ENCODE measurements at places on chromosomes 2 and 18.

- DNase-seq: no peak
Observed at GRCh38 chr2:54687595-54688152, 35.8 kb upstream of the EML6 start.

GRCh38 chr2:24930768-24931167, 10.7 kb upstream of the ADCY3 start:
- DNase-seq: no peak

GRCh38 chr2:110874453-110875383, 142.3 kb downstream of the ACOXL start:
- DNase-seq: no peak

DNA sequence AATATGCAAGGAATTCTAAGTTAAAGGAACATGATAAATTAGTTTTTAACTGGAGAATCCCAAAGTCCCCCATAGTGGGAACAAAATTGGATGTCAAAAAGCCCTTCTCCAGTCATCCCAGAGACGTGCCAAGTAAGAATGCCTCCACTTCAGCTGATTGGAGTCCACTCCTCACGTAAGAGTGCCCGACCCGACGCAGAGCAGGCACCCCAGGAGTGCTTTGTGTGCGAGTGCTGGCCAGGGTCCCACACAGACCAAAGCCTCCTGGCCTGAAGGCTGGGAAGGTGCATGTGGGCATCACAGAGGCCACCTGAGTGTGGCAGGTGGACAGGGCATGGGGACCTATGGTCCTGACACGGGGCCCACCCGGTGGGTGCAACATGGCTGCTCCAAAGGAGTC, 183.5 kb downstream of the GLI2 start:
- no peak for DNase-seq

DNA sequence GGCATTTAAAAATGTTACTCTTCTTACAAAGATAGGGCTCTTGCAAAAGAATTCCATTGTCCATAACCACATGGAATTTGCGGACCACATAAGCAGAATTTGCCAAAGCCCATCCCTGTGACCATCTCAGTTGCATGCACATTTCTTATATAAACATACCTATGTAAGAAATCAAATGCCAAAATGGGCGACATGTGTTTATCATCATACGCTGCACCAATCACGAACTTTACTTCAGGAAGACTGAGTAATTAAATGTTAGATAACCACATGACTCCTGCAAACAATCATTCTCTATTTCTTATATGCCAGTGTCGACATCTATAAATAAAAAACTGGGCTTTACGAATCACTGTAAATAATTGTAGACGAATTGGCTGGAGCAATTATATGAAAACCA, 186.1 kb upstream of the RBMS1 start:
- no peak for DNase-seq

- DNase-seq: no peak
Observed at GRCh38 chr18:79805211-79805887, 7.6 kb downstream of the KCNG2 start.

DNA sequence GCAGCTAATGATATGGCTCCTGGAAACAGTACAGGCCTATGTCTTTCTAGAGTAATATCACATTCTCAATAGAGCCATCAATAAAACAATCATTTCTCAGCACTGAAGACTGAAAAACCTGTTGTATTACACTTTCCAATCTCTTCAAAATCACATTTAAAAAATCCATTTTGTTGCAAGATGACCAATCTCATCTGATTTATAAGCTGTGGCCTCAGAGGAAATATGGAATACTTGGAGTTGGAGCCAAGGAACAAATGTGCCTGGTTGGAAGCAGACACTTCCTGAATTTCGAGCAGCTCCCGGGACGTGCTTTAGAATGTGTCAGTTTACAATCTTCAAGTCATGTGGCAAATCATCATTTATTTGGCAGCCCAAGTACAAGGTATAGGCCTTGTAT, 114.5 kb downstream of the ADCYAP1 start:
- no peak for DNase-seq

DNA sequence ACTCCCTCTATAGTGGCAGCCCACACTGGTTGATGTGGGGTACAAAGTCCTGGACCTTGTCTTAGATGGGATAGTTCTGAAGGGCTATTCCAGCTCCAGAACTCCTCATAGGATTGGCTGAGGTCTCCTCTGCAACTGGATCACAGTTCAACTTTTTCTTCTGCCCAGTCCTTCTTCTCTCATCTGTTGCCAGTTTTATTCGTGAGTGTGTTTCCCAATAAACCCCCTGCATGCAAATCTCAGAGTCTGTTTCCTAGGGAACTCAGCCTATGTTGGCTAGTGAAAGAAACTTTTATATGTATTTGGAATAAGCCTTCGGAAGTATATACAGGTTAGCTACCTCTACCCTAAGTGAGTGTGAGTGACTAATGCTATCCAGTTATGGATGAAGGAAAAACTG, 823.4 kb downstream of the SLC4A3 start:
- DNase-seq: no peak

DNA sequence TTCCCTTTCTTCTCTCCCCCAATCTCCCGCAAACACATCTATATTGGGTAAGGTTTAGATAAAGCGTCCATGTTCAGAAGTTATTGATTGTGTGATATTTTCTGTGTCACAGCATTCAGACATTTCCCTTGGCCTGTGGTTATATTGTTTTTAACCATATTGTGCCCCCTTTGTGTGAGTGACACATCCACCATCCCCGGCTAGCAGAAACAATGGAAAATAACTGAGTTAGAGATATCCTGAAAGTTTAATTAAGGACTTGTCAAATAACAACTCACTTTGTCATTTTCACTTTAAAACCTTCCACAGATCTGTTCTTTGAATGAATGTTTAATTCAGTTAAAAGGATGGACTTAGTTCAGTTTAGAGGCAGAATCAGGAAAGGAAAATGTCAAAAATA, 151.0 kb downstream of the KCNJ3 start:
- no peak for DNase-seq

DNA sequence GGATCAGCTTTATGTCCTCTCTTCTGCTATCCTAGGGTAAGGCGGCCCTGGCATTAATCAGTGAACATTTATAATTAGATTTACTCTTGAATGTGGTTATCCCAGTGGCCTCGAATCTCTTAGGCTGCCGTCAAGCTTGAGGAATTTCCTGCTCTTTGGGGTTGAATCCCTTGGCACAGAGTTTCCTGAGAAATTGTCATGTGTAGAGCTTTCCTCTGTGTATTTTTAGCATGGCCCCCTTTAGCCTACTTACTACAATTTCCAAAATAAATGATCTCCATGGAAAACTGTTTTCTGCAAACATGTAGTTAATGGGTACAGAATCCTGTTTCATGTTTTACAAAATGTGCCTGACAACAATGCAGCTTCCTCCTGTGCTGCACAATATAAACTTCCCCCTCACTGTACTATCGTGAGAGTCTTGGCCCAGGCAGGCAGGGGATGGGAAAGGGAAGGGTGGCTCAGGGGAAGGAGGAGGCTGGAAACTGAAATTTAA, 18.1 kb downstream of the NCAPH start:
- no peak for DNase-seq

GRCh38 chr2:28801726-28802125, 8.9 kb upstream of the SPDYA start:
- DNase-seq: no peak

DNA sequence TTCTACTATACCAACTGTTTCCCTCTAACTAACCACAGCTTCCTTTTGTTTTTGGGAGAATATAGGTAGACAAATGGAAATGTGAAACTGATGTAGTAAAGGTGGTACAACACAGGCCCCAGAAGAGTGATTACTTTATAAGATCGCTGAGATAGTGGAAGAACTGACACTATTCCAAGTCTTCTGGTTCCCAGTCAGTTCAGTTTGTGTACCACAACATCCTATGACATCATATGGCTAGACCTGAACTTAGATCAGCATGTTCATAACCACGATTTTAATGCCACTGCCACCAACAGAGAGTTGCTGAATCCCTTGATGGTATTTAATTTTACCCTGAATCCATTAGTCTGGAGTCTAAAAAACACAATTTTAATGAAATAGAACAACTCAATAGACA, 328.9 kb downstream of the GPD2 start:
- no peak for DNase-seq

- no peak for DNase-seq
Observed at GRCh38 chr2:225464346-225465025, 65.0 kb downstream of the NYAP2 start.

DNA sequence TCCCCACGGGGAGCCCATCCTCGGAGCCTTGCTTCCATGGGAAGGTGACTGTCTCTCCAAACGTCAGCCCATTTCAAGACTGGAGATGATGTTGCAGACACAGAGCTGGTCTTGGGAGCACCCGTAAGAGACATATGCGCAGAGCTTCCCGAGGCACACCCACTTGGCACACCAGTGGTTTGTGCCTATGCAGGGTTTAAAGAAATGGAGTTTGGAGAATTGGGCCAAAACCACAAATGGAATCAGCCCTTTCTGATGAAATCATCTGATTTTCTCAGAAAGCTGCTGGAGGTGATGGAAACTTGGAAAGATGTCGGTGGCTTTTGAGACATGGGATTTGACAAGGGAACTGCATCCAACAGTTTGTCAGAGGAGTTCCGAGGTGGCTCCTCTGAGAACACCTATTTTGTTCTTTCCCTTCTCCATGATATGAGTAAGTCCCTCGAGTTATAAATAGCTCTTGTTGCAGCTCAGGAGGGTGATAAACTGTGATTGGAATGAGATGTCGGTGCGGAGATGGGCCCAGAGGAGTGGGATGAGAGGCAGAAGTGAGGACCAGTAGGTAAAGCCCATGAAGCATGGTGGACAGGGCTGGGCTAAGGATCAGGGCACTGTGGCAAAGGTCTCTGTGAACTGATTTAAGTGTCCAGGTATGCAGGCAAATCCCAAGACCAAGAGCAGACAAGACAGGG, 225.7 kb downstream of the ACKR3 start:
- DNase-seq: no peak

DNA sequence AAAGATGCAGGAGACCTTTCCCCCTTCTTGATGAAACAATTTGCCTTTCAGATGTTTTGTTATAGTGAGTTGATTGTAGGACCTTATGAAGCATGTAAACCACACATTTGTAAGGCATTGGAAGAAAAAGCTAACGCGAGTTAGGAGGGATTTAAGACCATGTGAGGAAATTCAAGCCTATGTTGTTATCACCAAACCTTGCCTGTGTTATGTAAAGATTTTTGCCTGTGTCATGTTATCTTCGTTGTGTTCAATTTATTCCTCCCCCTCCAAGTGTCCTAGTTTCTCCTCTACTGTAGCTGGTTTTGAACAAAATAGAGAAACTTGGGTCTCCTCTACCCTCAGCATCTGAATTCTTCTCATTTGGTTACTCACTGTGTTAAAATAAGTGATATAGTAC, 173.0 kb downstream of the NEDD4L start:
- DNase-seq: no peak

GRCh38 chr2:47799031-47799609, 16.2 kb downstream of the MSH6 start:
- DNase-seq: no peak

- DNase-seq: peak; percentile 52
Observed at GRCh38 chr2:239293775-239294430, 106.9 kb downstream of the HDAC4 start.

GRCh38 chr18:70195852-70196434, 9.5 kb downstream of the RTTN start:
- DNase-seq: no peak

GRCh38 chr2:152406119-152406835, 71.3 kb downstream of the FMNL2 start:
- DNase-seq: no peak

DNA sequence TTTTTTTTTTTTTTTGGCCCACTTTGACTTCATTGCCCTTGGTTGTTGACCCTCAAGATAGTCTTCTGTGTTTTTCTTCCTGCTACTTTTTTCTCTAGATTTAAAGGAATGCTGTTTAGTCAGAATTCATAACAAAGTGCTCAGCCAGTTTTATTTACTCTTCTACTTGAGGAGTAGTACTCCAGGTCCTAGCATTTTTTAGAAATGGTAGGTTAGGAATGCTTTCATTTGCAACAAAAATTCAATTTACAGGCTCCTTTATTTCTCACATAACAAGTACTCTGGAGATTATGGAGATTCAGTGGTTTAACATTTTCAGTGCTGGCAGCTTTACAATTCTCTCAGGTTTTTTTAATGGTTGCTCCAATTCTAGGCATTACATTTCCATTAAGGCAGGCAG, 58.2 kb downstream of the KIAA1328 start:
- DNase-seq: no peak

GRCh38 chr18:25113566-25113965, 238.4 kb downstream of the ZNF521 start:
- DNase-seq: no peak

- DNase-seq: no peak
Observed at GRCh38 chr2:216858312-216858711, 1.6 kb downstream of the TNP1 start.

DNA sequence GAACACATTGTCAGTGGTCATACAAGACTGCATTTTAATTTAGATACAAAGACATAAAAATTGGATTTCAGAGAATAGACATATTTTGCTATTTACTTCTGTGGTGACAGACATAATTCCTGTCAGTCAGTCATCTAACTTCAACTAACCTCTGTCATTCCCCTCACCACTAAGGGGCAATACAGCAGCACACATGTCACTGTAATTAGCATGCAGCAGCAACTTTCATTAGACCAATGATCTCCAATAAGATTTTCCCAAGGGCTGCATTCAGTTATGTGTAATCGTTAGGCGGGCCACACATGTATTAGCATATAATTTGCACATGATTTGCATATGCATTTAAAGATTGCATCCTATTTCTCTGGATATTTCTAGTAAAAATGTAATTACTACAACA, 624.5 kb downstream of the NR4A2 start:
- no peak for DNase-seq

DNA sequence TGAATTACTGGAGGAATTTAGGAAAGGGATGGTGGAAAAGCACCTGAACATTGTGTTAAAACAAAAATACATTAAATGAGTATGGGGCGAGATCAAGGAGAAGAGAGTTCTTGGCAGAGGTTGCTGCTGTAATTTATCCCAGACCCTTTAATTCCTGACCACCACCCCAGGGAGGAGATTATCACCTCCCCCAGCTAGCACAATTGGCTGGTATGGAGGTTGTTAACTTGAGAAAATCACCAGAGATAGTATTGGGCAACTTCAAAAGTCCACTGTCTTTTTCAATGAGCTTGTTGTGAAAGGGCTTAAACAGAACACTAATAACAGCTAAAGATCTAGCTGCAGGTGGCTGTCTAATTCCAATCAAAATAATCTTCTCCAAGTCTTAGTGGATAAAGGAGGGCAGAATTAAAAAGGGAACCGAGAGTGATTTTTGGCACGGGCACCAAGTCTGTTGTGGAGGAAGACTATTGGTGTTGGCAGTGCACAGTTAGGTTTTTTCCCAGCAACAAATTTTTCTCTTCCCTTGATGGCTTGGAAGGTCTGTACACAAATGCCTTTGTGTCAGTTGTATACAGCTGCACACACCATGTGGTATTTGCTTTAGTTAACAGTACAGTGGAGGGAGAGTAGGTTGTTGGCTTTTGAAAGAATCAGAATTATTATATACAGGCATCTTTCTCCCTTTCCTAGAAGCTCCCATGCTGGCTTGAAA, 289.5 kb downstream of the SLC4A3 start:
- no peak for DNase-seq

- no peak for DNase-seq
Observed at GRCh38 chr2:6881046-6881445, 3.5 kb downstream of the RSAD2 start.

Measured in stimulated activated CD4-positive, alpha-beta T cell treated with anti-CD3 and anti-CD28 coated beads, Interleukin-1b, Interleukin-23, amount 100 ng/mL, for 24 hours (primary cell).